ENCODE measurements at places on chromosomes 6 and 20. TPM values are rescaled to one million over a fixed set of nuclear protein-coding genes. Genes with fewer than 3 reads are reported as not detected.
A peak's percentile ranks its signal among the peaks of the same experiment; 100 is the strongest.

MUC22 gene
- total RNA-seq: not detected

DYNLT2 gene
- total RNA-seq: 2.0 TPM

- no peak overlapping the region for H3K27ac ChIP-seq
- H3K36me3 ChIP-seq: no peaks in the 10 kb centered on the region
- no peak overlapping the region for H3K4me3 ChIP-seq
- no peak for DNase-seq
- H3K4me1 ChIP-seq: no peaks in the 10 kb centered on the region
Measured at GRCh38 chr6:23350752-23351453, 775.1 kb upstream of the NRSN1 start.

GRCh38 chr6:39357998-39358686 lies 35.6 kb upstream of the KCNK16 start:
- H3K4me1 ChIP-seq: peaks cover 3% of the 10 kb centered on the region
- H3K27me3 ChIP-seq: peaks cover 8% of the 10 kb centered on the region
- no peak overlapping the region for H3K27ac ChIP-seq

- no peak overlapping the region for H3K27ac ChIP-seq
- no peak overlapping the region for H3K4me3 ChIP-seq
- peaks cover 7% of the 10 kb centered on the region for H3K36me3 ChIP-seq
- DNase-seq: no peak
- no peaks in the 10 kb centered on the region for H3K27me3 ChIP-seq
- peaks cover 55% of the 10 kb centered on the region for H3K4me1 ChIP-seq
Measured at GRCh38 chr6:7161253-7161623, 53.5 kb downstream of the RREB1 start.

DNA sequence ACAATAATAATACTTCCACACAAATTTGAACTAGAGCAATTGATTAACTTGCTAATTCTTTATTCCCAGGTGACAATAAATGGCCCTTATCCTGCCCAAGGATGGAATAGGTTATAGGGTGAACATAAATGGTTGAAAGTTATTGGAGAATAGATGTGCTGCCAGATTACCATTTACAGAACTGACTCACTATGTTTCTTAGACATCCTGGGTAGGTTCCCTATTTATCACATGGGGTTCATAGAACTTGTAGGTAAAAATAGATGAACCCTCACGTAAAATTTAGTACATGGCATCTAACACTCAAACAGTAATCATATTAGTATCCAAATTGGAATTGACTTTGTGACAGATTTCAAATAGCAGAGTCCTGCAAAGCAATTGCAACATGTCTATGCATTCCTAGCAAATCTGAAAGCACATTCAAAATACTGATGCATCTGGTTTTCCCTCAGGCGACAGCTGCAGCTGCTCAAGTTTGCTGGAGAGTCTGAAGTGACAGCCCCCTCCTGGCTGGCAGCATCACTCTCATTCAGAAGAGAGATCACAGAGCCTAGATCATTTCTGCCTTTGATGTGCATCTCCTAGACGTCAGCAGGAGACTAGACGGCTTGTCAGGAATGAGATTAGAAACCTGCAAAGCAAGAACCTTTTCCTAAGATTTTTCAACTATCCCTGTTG lies 80.2 kb upstream of the RNF217 start:
- H3K36me3 ChIP-seq: no peaks in the 10 kb centered on the region
- no peak for DNase-seq
- peak overlapping the region; percentile 34 for H3K4me3 ChIP-seq
- peaks cover 17% of the 10 kb centered on the region for H3K4me1 ChIP-seq

DNA sequence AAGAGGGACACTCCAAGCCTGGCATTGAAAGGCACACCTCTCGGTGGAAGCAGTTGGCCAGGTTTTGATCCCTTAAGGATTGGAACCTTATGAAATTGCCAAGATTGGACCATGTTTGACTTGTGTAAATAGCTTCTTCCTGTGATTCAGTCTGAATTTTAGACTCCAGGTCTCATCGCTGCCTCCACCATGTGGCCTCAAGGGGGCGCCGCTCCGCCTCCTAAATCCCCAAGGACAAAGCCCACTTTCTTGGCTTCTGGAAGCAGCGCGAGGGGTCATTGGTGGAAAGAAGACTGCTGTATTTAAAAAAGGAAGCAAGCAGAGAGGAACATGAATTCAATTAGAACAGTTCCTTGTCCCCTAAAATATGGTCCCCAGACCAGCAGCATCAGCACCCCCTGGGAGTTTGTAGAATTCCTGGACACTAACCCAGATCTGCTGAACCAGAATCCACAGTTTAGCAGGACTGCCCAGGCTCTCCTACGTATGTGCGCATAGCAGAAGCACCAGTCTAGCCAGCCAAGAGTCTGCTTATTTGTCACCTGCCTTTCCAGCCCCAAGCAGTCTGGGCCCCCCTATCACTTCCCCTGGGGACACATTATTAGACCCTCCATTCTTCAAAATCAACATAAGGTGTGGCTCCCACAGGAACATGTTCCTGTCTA lies 108.5 kb downstream of the LY86 start:
- H3K4me3 ChIP-seq: no peak overlapping the region
- H3K36me3 ChIP-seq: no peaks in the 10 kb centered on the region
- H3K27me3 ChIP-seq: peaks cover 33% of the 10 kb centered on the region
- peak; percentile 28 for DNase-seq
- H3K4me1 ChIP-seq: peaks cover 4% of the 10 kb centered on the region

DNA sequence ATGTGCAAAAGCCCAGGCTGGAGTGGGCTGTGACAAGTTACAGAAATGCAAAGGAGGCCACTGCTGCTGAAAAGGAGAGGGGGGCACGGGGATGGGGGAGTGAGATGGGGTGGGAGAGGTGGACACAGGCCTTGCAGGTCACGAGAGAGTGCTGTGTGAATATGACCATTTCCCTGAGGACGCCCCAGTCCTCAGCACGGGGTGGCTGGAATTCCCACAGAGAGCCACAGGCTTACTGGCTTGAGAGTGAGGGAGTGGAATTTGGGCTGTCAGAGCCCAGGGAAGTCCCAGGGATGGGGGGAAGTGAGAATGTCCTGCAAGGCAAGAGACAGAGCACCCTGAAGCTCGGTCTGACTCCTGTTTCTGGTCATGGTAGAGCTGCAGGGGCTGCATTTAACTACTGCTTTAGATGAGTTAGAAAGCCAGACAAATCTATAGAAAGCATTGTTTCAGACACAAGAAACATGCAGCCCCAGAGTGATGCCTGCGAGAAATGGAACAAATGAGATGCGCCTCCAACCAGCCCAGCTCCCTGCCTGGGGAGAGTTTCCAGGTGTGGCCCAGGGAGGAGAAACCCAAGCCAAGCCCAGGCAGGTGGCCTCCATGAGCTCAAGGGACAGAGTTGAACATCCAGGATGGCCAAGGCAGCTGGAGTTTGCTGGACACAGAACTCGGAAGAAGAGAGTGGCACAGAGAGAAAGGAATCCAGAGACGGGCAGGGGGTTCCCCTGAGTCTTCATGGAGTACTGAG lies 30.5 kb downstream of the NPEPL1 start:
- H3K36me3 ChIP-seq: peaks cover 2% of the 10 kb centered on the region
- H3K4me3 ChIP-seq: no peak overlapping the region

MYT1 gene
- not detected for total RNA-seq

GRCh38 chr6:119077391-119077642 lies 1.1 kb downstream of the FAM184A start:
- H3K27me3 ChIP-seq: no peaks in the 10 kb centered on the region
- H3K27ac ChIP-seq: peak overlapping the region; percentile 74
- peak overlapping the region; percentile 73 for H3K4me3 ChIP-seq

SPACA1 gene
- total RNA-seq: not detected

- H3K27ac ChIP-seq: no peak overlapping the region
- no peak for DNase-seq
- H3K4me3 ChIP-seq: no peak overlapping the region
- H3K36me3 ChIP-seq: no peaks in the 10 kb centered on the region
Measured at GRCh38 chr6:12335131-12335527, 45.0 kb downstream of the EDN1 start.

- H3K4me3 ChIP-seq: no peak overlapping the region
- DNase-seq: no peak
- H3K36me3 ChIP-seq: no peaks in the 10 kb centered on the region
- H3K27me3 ChIP-seq: no peaks in the 10 kb centered on the region
- no peaks in the 10 kb centered on the region for H3K4me1 ChIP-seq
- H3K27ac ChIP-seq: no peak overlapping the region
Measured at GRCh38 chr6:71675386-71675785, 211.0 kb upstream of the RIMS1 start.

- H3K4me1 ChIP-seq: no peaks in the 10 kb centered on the region
- no peaks in the 10 kb centered on the region for H3K36me3 ChIP-seq
- no peak for DNase-seq
- peaks cover 4% of the 10 kb centered on the region for H3K27me3 ChIP-seq
- H3K4me3 ChIP-seq: no peak overlapping the region
- H3K27ac ChIP-seq: no peak overlapping the region
Measured at GRCh38 chr6:134734312-134734869, 215.5 kb downstream of the ALDH8A1 start.

HLA-DOA gene
- 9.9 TPM for total RNA-seq
